ENCODE measurements at places on chromosomes 3 and 15. TPM values are rescaled to one million over a fixed set of nuclear protein-coding genes. Genes with fewer than 3 reads are reported as not detected.

DNA sequence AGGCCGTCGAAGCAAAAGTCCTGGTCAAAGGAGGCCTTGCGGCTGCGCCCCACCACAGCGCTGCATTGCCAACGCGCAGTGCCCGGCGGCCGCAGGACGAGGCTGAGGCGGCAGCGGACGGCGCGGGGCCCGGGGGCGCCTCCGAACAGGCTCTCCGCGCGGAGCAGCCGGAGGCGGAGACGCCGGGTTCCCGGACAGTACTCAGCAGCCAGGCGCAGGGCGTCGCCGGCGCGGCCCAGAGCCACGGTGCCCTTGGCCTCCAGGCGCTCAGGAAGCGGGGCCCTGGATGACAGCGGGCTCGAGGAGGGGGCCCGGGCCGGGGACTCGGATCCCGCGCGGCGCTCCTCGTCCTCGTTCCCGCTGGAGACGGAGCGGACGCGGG is 1.1 kb downstream of the C2CD4B start:
- no peak for DNase-seq

DNA sequence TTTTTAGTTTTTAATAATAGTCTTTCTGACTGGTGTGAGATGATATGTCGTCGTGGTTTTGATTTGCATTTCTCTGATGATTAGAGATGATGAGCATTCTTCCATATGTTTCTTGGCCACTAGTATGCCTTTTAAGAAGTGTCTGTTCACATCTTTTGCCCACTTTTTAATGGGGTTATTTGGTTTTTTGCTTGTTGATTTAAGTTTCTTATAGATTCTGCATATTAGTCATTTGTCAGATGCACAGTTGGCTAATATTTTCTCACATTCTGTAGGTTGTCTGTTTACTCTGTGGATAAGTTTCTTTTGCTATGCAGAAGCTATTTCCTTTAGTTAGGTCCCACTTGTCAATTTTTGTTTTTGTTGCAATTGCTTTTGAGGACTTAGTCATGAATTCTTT is 185.4 kb downstream of the SUCNR1 start:
- DNase-seq: no peak

GRCh38 chr3:190352861-190353457 is 30.7 kb upstream of the CLDN1 start:
- no peak for DNase-seq

DNA sequence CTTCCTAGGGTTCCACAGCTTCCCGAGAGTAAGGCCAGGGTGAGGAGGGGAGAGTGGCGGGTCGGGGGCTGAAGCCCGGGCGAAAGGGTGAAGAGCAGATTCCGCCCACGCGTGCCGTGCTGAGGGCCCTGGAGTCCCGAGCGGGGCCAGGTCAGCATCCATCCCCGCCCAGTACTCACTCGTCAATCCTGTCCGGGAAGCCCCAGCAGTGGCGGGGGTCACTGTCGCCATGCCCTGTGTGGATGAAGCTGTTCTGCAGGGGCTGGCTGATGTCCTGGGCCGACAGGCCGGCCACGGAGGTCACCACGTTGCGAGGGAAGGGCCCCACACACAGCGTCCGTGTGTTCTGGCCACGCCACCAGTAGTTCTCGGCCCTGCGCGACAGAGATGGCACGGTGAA is 36.3 kb downstream of the TNK2 start:
- peak; percentile 40 for DNase-seq

DNA sequence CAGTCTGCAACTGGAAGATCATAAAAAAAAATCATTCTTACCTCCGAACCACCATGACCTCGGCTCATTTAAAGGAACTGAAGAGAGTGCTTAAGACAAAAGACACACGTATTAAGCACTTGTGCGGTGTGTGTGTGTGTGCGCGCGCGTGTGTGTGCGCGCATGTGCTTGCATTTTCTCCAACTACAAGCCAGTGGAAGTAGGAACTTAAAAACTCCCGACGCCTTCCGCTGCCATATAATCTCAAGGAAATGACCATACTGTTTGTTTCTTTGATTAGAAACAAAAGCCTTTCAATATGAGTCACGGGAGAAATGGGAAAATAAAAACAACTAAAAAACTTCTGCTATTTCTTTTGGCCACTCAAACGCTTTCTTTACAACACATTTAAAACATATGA is 32.4 kb downstream of the FRMD4B start:
- peak; percentile 24 for DNase-seq

GRCh38 chr15:64875641-64876223 is 34.0 kb downstream of the PLEKHO2 start:
- no peak for DNase-seq

DNA sequence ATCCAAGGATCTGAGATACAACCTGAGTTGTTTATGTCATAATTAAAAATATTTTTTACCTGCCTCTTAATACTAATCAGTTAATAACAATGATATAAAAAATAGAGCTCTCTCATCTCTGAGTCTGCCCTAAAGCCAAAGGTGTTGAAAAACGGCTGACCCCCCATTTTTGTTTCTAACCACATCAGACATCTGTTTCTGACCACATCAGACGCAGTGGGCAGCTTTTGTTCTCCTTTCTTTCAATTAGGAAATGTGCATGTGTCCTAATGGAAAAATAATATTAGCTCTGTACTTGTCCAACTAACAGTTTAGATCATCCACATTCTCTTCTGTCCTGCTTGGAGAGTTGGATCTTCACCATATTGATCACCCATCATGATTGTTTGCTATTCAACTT is 144.6 kb downstream of the SHOX2 start:
- DNase-seq: no peak

- DNase-seq: no peak
Observed at GRCh38 chr3:177657243-177657642, 460.0 kb upstream of the TBL1XR1 start.

GRCh38 chr3:127374086-127375010 is 86.5 kb upstream of the PRR20G start:
- peak; percentile 42 for DNase-seq

Gene CLSTN2
- total RNA-seq: 2.5 TPM

Gene CYP11A1
- 0.52 TPM for total RNA-seq

Gene PLA1A
- total RNA-seq: 0.58 TPM
